ENCODE measurements at places on chromosomes 7 and 10. TPM values are rescaled to one million over a fixed set of nuclear protein-coding genes. Genes with fewer than 3 reads are reported as not detected.

GLI3 gene
- 0.53 TPM for total RNA-seq

STK31 gene
- total RNA-seq, result 2.8 TPM

TNKS2 gene
- 31.5 TPM for total RNA-seq

SOSTDC1 gene
- total RNA-seq, result 0.54 TPM

SPAM1 gene
- 1.1 TPM for total RNA-seq

PEX1 gene
- 32.2 TPM for total RNA-seq

UCN3 gene
- total RNA-seq, result 1.4 TPM

MINDY4 gene
- total RNA-seq, result 3.9 TPM

UFSP1 gene
- total RNA-seq, result 7.0 TPM

ATOH7 gene
- 5.3 TPM for total RNA-seq

HOXA9 gene
- 36.1 TPM for total RNA-seq

ZNF746 gene
- 21.9 TPM for total RNA-seq

SLC26A5 gene
- total RNA-seq, result not detected

CFAP46 gene
- not detected for total RNA-seq

ATP5F1C gene
- 408 TPM for total RNA-seq

CFAP69 gene
- 2.3 TPM for total RNA-seq

SPDYE3 gene
- total RNA-seq, result not detected

DNAJC1 gene
- total RNA-seq, result 39.9 TPM

ACADSB gene
- 9.8 TPM for total RNA-seq

FAM25G gene
- total RNA-seq, result not detected

LIPK gene
- total RNA-seq, result not detected

TBXAS1 gene
- total RNA-seq, result 35.5 TPM

FUOM gene
- total RNA-seq, result 119 TPM

All from Peyer's patch (tissue), 4 donors.